ENCODE measurements at places on chromosomes 13 and 19.

DNA sequence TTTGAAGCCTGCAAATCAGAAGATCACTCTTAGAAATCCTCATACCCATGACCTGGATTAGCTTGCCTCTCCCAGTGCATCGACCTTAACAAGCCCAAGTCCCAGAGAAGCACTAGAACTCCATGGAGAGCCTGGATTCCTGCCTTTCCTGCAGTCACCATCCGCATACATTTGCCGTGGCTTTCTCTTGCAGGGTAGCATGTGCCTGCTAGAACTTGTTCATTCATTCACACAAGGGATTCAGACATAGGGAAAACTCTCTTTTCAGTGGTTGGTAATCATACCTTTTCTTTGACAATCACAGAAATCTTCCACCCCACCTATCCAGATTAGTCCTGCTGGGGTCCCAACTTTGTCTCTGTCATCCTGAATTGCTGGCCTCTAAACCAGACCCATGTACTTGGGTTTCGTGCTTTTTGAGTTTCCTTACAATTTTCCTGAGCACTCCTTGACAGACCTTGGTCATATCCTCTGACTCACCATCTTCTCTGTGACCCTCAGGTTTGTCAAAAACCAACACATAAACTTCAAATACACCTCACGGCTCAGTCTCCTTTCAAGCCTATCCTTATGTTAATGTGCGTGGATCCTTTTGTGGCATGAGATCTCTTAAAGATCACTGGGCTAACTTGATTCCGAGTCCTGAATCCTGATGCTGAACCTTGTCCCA lies 355.0 kb downstream of the MYO16 start:
- DNase-seq = no peak

GRCh38 chr13:34161931-34162543 lies 344.1 kb downstream of the RFC3 start:
- no peak for DNase-seq

DNA sequence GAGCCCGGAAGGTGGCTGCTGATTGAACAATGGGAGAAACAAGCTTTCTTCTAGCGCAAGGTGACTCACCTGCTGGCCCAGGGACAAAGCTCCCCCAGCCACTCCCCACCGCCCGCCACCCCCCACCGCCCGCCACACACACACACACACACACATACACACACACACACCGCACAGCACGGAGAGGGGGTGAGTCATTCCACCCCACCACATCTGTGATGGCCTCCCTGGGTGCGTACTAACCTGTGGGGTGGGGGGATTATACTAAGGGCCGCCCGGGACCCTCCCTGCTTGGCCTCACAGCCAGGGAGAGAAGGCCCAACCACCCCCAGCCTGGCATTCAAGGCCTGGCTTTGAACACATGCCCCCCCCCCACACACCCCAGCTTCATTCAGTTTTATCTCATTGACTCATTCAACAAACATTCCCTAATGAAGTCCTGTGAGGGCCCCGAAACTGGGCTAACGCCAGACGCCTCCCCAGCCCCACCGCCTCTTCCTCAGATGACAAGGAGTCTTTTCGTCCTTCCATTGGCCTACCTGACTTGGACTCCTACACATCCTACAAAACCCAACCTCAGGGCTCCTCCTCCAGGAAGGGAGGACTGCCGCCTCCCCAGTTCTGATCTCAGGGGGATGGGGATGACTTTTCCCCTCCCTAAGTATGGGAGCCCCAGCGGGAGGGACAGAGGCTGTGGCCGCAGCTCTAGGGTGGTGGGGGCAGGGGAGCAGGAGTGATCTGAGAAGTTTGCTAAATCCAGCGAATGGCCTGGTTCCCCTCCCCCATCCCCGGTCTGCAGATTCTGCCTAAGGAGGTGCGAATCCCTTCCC lies 5.8 kb upstream of the ONECUT3 start:
- DNase-seq = peak; percentile 28

- DNase-seq = no peak
These were observed 179.1 kb downstream of the DCT start for GRCh38 chr13:94300401-94300800.

DNA sequence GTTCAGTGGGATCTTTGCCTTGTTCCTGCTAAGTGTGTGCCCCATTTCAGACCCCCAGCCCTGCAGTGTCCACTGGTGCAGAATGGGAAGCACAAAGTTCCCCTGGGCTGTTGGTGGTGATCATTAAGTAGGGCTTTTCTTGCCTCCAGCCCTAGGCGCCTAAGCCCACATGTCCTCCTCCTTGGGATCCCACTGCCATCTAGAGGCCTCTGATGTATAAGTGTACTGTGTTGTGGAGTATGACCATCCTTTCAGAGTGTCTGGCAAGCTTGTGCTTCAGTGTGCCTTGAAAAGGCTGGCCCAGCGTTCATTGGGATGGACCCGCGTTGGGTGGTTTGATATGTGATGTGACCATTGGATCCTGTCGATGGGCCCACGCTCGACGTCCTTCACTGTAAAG lies 71.2 kb downstream of the WASF3 start:
- no peak for DNase-seq

DNA sequence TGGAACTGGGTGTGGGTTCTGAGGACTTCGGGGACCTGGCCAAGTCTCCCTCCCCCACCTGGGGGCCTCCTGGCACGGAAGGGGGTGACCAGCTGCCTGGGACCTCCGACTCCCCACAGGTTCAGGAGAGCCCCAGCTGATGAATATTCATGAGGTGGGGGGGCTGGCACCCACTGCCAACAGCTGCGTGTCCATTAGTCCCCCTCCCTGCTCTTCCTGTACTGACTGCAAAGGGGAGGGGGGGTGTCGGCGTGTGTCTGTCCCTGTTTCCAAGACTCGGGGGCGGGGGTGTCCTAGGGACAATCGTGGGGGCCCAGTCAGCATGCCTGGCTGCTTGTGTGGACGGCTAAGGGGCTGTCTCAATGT lies 10.6 kb upstream of the NFIX start:
- DNase-seq = no peak

GRCh38 chr13:98577836-98578285 lies 954 bp upstream of the STK24 start:
- no peak for DNase-seq

- DNase-seq = no peak
These were observed 82.7 kb downstream of the DLEU7 start for GRCh38 chr13:50760751-50761150.

- DNase-seq = no peak
These were observed 1.9 kb upstream of the ZNF653 start for GRCh38 chr19:11507370-11508078.

- DNase-seq = no peak
These were observed 1358.5 kb upstream of the PCDH9 start for GRCh38 chr13:68588623-68589022.

- no peak for DNase-seq
These were observed 37.4 kb upstream of the C13orf46 start for GRCh38 chr13:114011226-114011625.

- DNase-seq = no peak
These were observed 135.0 kb downstream of the DLEU7 start for GRCh38 chr13:50708461-50708860.

- DNase-seq = no peak
These were observed 759.5 kb downstream of the UQCRFS1 start for GRCh38 chr19:28453420-28453819.

DNA sequence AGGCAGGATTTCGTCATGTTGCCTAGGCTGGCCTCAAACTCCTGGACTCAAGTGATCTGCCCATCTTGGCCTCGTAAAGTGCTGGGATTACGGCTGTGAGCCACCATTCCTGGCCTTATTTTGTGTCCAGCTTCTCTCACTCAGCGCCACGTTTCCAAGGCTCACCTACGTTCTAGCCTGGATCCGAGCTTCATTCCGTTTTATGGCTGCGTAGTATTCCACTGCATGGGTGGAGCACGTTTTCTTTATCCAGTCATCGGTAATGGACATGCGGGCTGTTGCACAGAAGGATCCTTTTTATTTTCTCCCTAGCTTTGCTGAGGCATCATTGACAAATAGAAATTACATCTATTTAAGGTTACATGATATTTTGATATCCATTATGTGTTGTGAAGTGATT lies 16.6 kb downstream of the ADGRL1 start:
- DNase-seq = no peak

DNA sequence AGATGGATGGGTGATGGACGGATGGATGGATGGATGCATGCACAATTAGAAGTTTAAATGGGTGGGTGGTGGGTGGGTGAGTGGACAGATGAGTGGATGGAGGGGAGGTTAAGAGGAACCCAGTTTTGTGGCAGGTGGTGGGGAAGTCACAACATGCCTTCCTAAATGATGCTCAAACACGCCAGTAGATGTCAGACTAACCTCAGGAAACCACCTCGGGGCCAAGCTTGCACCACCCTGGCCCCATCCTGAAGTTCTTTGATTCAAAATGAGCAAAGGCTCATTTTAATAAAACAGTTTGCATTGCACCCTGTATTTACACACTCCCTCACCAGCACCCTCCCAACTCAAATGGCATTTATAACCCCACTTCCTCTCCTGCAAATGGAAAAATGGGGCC lies 91.4 kb upstream of the CACNA1A start:
- DNase-seq = peak; percentile 70

DNA sequence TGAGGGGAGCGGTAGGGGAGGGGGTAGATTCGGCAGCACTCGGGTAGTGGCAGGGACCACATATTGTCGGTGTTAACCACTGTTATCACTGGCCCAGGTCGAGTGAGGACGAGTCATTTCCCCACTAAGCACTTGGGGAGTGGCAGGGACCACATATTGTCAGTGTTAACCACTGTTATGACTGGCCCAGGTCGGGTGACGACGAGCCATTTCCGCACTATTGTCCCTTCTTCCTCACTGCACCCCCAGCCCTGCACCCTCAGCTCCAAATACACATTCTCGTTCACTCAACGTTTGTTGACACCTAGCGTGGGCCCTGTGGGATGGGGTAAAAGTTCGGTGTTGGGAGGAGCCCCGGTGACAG lies 467 bp upstream of the CLN5 start:
- peak; percentile 90 for DNase-seq

GRCh38 chr19:46608178-46608577 lies 7.0 kb downstream of the CALM3 start:
- no peak for DNase-seq

Measured in CD4-positive, alpha-beta T cell treated with Interleukin-21 for 1 hour (primary cell).